AML-193 (cell line): ENCODE measurements at places on chromosomes 2 and 18.
A peak's percentile ranks its signal among the peaks of the same experiment; 100 is the strongest.

DNA sequence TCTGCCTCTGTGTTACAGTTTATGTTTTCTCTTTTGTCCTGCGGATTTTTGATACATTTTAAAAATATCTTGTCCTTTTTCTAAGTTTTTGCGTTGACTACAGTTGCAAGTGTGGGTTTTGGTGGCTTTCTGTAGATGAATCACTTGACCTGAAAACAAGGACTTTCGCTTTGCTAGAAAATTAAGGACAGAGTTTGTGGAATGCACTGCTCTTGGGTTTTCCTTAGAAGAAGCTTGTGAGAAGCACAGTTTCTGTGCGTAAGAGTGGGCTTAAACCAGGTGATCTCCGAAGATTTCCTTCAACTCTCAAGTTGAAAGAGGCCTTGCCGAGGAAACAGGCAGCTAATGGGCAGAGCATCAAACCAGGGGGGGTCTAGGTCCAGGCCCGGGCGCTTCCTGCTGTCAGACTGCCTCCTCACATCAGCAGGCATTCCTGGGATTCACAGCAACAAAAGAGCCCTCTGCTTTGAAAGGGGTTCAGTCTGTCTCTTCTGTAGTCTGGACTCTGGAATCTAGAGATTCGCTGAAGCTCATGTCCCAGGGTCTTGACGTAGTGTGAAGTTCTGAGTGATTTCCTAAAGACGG lies 17.3 kb downstream of the NCK2 start:
- DNase-seq: no peak

DNA sequence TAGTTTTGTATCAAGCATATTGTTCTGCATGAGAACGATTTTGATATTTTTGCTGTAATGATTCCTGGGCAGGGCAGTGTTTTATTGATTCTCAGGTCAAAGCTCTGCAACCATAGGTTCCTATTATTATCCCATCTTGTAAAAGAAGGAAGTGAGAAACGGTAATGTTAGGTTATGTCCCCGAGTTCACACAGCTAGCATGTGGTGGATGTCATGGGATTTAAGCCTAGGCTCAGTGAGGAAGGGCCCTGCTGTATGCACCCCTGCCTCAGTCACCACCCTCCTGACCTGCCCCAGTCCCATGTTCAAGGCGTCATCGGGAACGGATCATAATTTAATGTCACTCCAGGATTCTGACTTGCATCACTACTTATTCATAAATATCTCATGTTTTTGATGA lies 10.7 kb downstream of the ACP1 start:
- no peak for DNase-seq

GRCh38 chr2:194252127-194252526 lies 1404.9 kb upstream of the SLC39A10 start:
- DNase-seq: no peak

GRCh38 chr2:99861376-99861760 lies 281.0 kb downstream of the AFF3 start:
- no peak for DNase-seq

DNA sequence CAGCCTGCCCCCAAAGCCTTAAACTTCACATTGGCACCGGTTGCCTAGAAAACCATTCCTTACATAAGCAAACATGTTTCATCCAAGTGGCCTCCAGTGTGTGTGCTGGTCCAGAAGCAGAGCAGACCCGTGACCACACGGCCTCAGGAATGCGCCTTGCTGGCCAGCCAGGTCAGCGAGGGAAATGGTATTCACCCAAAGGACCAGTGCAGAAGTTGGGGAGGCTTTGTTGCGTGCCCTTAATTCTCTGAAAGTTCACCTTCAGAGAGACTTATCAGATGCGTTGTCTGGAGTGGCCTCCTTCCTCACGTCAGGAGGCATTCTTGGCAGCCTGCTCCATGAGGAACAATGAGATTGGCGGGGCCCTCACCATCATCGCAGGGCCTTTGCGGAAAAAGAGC lies 25.9 kb downstream of the NRP2 start:
- DNase-seq: no peak

- peak; percentile 62 for DNase-seq
Measured at GRCh38 chr2:112881217-112881985, 29.6 kb upstream of the IL37 start.

- no peak for DNase-seq
Measured at GRCh38 chr2:67858886-67859285, 203.9 kb downstream of the C1D start.

DNA sequence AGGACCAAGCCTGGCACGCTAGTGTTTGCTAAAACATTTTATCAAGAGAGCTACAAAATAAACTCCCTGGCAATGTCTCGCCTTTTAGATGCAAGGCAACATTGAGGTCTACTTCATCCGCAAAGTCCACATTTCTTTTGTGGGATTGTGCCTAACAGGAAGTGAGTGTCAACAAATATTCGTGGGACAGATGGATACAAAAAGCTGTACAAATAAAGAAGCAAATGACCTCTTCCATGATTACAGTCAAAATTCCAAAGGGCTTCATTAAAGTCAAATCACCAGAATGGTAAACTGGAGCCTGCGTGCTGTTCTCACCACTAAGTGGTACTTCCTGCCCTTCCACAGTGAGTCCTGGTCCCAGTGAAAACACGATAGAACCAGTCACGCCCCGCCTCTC lies 40.4 kb downstream of the L3MBTL4 start:
- no peak for DNase-seq

DNA sequence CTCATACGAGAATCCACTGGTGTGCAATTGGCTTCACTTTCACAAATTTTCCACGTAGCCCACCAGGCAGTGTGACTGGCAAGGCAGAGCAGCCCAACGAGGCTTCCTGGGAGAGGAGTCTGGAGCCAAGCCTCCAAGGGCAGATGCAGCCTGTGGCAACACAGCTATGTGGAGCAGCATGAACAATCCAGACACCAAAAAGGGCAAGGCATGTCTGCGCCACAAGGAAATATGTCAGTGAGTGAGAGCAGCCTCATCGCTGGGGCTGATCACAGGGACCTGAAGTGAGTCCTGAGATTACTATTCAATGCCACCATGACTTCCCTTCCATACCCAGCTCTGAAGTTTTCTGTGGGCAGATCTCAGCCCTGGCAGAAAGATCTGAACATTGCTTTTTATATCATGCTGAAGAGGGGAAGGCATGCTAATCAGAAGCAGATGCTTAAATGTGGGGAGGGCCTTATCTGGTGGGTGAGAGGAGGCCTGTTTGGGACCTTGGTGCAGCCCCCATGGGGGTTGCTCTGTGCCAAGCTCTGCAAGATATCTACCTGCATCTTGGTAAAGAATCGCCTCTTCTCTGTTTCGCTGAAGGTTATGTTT lies 40.0 kb upstream of the PUM2 start:
- no peak for DNase-seq

DNA sequence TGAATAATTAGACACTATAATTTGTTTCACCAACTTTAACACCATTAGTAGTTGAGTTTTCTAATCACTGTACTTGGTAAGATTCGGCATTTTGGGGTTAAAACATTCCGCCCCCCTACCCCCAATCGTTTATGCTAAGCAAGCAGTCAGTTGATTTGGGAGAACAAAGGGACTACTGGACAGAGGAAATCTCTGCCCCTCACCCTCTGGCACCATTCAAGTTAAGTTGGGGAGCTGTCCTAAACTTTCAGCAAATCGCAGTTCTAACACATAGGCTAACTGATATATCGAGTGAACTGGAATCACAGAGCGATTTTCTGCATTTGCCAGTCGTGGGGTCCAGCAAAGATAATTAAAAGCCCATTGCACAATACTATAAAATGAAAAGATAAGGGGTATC lies 5.6 kb downstream of the KLF7 start:
- DNase-seq: no peak

DNA sequence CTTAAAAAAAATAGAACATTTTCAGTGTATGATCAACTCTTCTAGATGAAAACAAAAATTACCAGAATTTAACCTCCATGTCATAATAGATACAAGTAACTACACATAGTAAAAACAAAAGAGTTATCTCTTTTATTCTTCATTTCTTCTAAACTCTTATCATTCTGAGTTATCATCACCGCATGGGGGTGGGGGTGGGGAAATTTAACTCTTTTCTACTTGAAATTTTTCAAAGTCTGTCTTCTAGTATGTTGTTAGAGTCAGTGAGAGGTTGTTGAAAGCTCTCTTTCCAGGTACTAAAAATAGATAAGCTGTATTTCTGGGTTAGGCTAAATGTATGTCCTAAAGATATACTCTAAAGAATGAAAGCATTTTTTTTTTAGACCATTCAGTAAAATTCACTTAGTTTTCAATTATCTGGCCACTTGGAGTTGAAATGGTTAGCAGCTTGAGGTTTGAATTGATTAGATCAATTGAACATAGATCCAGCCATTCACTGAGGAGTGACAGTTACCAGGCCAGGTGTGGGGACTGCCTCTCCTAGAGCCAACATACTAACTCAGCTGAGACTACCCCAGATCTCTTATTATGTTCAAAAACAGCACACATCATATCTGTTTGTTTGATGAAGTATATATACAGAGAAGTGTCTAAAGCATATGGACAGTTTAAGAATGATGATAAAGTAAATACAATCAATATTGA lies 220.7 kb downstream of the IKZF2 start:
- no peak for DNase-seq

- DNase-seq: no peak
Measured at GRCh38 chr2:101112772-101113157, 38.4 kb downstream of the TBC1D8 start.

GRCh38 chr2:141201016-141201565 lies 929.7 kb downstream of the LRP1B start:
- no peak for DNase-seq

- peak; percentile 91 for DNase-seq
Measured at GRCh38 chr2:205545971-205546816, 136.1 kb upstream of the NRP2 start.

DNA sequence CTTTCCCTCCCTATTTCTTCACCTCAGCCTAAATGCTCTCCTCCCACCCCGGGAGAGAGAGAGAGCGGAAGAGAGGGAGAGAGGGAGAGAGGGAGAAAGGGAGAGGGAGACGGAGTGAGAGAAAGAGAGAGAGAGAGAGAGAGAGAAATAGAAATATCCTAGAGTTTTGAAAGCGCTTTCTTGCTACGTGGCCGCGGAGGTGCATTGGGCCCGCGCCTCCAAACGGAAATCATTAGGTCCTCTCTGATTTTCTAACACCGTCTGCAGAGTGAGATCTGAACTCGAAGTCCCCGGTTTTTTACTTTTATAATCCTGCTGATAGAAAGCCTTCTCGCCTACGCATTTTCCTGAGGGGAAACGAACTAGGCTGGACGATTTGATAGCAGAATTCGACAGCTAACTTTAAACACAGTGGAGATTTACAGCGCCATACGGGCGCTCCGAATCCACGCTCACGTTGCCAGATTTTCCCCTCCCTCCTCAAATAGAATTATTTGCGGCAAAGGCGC lies 903 bp upstream of the EVX2 start:
- DNase-seq: no peak
